ENCODE measurements at places on chromosomes 12 and 14.

GRCh38 chr14:55223364-55223763 lies 32.0 kb upstream of the DLGAP5 start:
- no peak for DNase-seq

DNA sequence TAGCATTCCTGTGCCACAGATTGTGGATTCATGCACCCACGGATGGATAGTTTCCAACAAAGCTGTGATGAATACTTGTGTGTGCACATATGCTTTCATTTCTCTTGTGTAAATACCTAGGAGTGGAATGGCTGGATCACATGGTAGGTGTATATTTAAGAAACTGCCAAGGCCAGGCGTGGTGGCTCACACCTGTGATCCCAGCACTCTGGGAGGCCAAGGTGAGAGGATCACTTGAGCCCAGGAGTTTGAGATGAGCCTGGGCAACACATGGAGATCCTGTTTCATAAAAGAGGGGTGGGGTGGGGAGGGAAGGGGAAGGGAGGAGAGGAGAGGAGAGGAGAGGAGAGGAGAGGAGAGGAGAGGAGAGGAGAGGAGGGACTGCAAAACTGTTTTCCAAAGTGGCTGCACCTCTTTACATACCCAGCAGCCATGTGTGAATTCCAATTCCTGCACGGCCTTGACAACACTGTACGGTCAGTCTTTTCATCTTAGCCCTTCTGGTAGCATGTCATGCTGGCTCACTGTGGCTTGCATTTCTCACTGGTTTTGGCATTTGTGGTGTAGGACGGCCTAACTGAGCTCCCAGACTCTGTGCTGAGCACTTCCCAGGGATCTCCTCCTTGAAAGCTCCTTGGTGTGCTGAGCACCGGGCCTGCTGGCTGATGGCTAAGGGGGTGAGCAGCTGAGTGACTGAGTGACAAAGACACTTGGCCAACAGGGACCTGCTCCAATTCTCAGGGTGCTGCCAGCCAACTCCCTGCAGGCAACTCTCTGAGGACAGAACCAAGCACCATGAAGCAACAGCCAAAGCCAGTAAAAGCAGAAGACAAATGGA lies 27.9 kb downstream of the SYNE3 start:
- no peak for DNase-seq

- no peak for DNase-seq
Observed at GRCh38 chr14:45242706-45243105, 10.3 kb downstream of the MIS18BP1 start.

GRCh38 chr14:75537071-75537470 lies 14.8 kb downstream of the BATF start:
- no peak for DNase-seq

DNA sequence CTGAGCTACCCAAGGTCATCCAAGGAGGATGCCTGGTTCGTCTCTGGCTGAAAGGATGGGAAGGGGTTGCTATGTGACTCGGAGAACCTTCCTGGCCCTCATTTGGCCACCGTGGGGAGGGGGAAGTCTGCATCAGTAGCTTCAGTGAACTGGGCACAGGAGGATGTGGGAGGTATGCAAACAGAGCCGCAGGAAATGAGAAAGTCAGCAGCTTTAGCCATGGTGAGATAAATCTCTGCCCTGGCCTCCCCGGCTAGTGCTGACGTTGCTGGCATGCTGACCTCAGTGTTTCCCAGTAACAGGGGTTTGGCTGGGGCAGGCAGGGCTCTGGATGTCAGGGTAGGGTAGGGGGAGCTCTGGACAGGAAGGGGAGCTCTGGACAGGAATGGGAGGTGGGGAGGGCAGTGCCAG lies 2.3 kb upstream of the CEBPE start:
- DNase-seq, result no peak

- DNase-seq, result no peak
Observed at GRCh38 chr14:95137804-95138167, 19.5 kb downstream of the DICER1 start.

- no peak for DNase-seq
Observed at GRCh38 chr14:93426750-93427149, 4.0 kb upstream of the UNC79 start.

DNA sequence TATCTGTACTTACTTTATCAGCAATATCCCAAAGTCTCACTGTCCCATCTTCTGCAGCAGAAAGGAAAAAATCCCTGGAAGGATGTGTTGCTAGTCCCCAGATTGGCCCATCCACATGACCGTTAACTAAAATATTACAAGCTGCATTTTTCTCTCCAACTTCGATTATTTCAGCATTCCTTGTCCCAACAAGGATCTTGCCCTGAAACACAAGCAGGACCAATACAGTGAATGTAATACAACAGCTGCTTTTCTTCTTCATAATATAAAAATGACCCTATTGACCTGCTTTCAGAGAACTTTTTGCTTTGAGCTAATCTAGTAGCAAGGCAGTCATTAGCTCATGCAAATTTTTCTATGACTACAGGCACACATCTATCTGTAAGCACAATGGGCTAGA lies 58.3 kb downstream of the ZC3H14 start:
- no peak for DNase-seq

DNA sequence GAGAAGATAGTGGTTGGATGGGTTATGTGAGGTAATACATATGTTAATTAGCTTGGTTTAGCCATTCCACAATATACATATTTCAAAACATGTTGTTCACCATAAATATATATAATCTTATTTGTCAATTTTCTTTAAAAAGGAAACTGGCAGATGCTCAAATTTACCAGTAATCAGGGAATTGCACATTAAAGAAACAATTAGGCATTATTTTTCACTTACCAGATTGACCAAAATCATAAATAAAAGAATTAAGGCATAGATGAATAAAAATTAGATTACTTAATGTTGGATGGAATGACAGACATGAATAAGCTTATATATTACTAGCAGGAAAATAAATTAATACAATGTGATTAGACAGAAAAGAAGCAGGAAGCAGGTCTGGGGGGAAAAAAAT lies 147.2 kb downstream of the PLEKHA5 start:
- DNase-seq, result no peak

DNA sequence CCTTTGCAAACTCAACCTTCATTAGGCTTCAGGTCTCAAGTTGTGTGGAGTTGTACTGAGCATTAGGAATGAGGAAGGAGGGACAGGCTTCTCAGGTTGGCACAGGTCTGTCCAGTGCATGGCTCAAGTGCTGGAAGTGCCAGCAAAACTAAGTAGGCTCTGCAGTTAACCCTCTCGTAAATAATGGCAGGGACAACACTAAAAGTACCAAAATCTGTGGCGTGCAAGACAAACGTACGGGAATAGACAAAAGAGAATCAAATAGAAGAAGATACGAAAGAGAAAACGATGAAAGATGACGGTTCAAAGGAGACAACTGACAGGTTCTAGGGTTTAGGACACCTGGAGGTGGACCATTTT lies 612 bp downstream of the TRAPPC6B start:
- no peak for DNase-seq

- no peak for DNase-seq
Observed at GRCh38 chr12:25896981-25897380, 61.5 kb upstream of the RASSF8 start.

DNA sequence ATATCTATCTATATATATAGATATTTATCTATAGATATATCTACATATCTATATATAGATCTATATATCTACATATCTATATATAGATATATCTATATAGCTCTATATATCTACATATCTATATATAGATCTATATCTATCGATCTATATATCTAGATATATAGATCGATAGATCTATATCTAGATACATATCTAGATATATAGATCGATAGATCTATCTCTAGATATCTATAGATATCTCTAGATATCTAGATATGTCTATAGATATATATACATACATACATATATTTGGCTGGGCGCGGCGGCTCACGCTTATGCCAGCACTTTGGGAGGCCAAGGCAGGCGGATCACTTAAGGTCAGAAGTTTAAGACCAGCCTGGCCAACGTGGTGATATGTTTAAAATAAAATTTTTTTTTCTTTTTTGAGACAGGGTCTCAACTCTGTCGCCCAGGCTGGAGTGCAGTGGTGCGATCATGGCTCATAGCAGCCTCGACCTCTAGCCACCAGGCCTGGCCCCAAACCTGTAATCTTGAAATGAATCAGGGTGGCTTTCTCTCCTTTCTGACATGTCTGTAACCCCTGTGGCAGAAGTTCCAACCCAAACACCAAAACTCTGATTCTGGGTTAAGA lies 18.1 kb downstream of the ARPC3 start:
- DNase-seq, result no peak

- no peak for DNase-seq
Observed at GRCh38 chr14:43360239-43360638, 1146.8 kb downstream of the FSCB start.

DNA sequence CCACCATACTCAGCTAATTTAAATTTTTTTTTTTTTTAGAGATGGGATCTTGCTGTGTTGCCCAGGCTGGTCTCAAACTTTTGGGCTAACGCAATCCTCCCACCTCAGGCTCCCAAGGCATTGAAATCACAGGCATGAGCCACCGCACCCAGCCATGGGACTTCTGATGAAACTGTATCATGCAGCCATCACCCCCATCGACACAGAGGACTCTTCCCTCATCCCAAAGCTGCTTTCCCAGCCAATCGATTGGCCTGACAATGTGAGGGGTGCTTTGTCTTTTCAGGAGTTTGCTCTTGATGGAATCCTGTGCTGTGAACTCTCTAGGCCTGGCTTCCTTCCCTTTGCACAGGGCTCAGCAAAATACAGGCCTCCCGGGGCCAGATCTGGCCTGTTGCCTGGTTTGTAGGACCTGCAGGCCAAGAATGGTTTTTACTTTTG lies 59.6 kb upstream of the NCOR2 start:
- DNase-seq, result no peak

- no peak for DNase-seq
Observed at GRCh38 chr12:120181991-120182631, 12.4 kb downstream of the GCN1 start.

DNA sequence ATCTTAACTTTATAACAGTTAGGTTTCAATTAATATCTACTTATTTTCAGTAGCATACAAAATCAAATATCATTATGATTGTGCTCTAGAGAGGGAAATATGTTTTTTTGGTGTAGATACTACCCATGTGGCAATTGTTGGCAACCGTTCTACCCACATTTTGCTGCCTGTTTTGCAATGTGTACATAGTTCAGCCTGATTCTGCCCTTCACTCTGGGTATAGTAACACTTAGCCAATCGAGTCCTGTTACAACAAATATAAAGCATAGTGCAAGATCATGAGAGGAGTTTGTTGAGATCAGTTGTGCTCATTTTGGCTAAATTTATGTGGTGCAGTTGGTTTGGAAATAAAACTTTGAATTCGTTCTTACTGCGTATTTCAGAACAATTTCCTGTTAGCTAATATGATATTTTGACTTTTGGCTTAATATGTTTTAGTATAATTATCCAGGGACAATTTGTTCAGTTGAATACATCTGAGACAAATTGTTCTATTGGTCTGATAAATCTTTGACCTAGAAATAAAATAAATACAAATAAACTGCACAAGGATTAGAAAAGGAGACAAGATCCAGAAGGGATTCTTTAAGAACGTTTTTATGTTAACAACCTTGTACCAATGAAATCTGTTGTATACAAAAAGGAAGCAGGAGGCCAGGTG lies 76.9 kb downstream of the ATF7IP start:
- no peak for DNase-seq

DNA sequence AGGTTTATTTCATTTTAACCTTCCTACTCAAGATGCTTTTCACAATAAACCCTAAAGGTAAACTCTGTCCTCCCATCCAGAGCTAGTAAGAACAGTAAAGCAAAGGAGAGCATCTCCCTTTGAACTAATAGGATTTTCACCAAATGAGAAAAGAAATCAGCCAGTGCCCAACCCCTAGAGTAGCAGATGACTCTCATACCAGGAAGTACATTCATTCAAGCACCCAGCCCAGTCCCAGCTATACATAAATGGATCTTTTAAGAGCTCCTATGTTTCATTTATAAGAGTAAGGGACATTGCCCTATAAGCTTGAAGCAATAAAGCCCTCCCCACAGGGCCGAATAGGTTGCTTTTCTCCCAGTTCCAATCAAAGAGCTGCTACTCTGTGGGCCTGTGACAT lies 7.6 kb downstream of the BAZ2A start:
- DNase-seq, result no peak

- no peak for DNase-seq
Observed at GRCh38 chr14:50736932-50737419, 68.9 kb upstream of the SAV1 start.

DNA sequence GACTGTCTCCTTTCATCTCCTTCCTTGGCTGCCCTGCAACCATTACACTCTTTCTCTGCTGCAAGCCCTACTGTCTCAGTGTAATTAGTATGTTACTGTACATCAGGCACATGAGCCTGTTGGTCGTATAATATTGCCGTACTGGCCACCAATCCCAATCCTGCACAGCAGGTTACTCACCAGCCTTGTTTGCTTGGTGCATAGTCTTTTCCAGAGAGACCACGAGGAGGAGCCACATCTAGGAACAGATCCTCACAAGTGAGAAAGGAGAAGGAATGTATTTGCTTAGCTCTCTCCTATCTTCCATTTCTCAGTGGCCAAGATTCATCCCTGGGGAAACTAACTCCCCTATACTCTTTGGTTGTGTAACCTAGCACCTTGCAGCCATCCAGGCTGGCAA lies 33.0 kb upstream of the BICDL1 start:
- DNase-seq, result no peak

DNA sequence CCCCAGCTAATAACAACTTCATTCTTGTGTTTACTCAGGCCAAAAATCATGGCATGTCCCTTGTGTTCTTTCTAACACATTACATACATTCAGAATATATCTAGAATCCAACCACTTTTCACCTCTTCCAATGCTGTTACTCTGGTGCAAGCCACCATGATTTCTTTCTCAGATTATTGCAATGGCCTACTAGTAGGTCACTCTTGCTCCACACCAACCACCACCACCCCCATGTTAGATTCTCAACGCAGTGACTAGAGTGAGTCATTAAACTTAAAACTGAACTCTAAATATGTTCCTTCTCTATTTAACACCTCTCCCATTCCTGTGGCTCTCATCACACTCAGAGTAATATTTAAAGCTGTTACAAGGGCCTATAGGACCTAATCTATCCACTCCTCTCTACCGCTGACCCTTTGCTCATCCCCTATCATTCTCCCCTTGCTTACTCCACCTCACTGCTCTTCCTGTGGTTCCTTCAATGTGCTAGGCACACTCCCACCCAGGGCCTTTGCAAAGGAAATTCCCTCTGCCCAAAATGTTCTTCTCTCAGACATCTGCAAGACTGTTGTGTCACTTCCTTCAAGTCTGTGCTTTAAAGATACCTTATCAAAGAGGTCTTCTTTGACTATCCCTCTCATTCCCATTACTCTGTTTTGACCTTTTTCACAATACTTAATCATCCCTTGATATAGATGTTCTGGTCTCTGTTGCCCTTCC lies 6.6 kb downstream of the RTN1 start:
- no peak for DNase-seq

GRCh38 chr14:50257732-50258131 lies 26.4 kb upstream of the SOS2 start:
- no peak for DNase-seq

Measured in CD4-positive, alpha-beta memory T cell (primary cell).